ENCODE measurements at places on chromosomes 12 and 14. TPM values are rescaled to one million over a fixed set of nuclear protein-coding genes. Genes with fewer than 3 reads are reported as not detected.

The PPFIA2 gene
- total RNA-seq = 0.71 TPM

The FGD4 gene
- total RNA-seq = 5.8 TPM

The TAS2R42 gene
- not detected for total RNA-seq

The FOXA1 gene
- total RNA-seq = not detected

The PTPRR gene
- 0.18 TPM for total RNA-seq

The PPM1H gene
- total RNA-seq = not detected

The NPAS3 gene
- total RNA-seq = 0.71 TPM

The SLC5A8 gene
- total RNA-seq = not detected

The PRH2 gene
- total RNA-seq = not detected
